ENCODE measurements at places on chromosomes 6 and 20.

- DNase-seq: no peak
These were observed 1.6 kb upstream of the MDGA1 start for GRCh38 chr6:37699138-37699766.

DNA sequence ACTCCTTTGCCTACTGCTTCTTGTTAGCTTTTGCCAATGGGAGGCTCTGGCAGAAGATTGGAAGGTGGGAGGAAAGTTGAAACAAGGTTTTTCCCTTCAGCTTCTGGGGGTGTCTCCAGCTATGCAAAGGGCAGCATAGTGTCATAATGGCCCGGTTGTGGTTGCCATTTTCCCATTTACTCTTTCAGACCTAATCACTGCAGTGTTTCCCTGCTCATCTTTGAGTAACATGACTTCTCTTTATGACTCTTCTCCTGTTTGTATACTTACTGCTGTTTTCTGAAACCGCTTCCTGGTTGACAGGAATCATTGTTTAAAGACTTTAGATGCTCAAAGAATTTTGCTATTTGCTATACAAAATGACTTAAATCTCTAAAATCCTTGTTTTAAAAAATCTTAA, 19.9 kb downstream of the NRN1 start:
- no peak for DNase-seq

DNA sequence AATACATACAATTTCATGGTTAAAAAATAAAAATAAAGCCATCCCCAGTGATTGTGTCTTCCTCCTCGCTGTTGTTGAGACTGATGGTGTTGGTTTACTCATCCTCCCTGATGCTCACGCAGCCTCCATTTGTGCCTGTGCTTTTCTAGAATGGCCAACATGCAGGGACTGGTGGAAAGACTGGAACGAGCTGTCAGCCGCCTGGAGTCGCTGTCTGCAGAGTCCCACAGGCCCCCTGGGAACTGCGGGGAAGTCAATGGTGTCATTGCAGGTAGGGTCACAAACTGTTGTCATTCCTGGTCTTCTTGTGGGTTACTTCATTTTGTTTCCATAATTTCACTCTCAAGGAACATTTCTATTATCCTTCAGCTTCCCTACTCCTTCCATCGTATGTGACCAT, 28.0 kb downstream of the CAP2 start:
- no peak for DNase-seq

DNA sequence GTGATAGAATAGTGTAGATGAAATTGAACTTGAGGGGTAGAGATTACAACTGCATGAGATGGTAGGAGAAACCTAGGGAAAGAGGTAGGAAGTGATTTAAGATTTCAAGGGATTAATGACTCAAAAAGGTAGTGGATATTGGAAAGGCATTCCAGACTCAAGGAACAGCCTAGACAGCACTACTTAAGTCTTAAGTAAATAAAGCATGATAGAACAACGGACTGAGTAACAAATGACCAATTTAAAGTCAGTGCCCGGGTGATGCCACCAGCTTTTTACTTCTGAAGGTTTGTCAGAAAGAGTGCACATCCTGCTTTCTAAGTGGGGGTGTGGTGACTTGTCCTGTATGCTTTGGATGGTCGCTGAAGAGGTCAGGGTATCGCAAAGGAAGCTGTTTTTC, 81.8 kb downstream of the PHACTR1 start:
- no peak for DNase-seq

GRCh38 chr6:33628401-33628964, 7.4 kb downstream of the ITPR3 start:
- DNase-seq: no peak

GRCh38 chr20:2557873-2558580, 21.7 kb downstream of the TMC2 start:
- no peak for DNase-seq

DNA sequence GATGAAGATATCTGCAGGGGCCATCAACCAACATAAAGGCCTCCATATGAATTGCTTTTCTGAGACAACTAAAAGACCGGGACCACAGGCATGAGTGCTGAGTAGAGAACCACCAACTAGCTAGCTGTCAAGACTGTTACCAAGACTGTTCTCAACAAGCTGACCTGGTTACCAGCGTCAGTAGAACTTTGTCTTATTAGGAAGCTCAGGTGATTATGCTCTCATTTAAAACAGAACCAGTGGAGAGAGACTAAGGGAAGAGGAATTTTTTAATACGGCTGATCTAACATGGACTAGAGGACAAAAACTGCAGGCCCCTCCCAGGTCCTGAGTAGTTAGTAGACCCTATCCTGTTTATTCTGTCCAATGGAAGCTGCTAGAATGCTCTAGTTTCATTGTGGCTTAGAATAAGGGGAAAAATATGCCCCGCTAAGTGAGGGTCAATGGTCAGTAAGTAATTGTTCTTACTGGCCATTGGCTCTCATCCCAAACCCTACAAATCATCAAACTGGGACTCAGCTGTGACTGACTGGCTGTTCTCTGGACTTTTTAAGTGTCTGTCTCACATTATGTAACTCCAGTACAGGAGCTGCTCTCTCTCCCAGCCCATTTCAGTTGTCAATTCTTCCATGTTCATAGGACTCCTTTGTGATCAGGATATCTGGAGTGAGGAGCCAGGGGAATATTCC, 3.8 kb upstream of the DYNLRB1 start:
- DNase-seq: no peak

- no peak for DNase-seq
These were observed 191.3 kb downstream of the TSHZ2 start for GRCh38 chr20:53163486-53163885.

Measured in stimulated activated naive CD8-positive, alpha-beta T cell treated with anti-CD3 and anti-CD28 coated beads, Interleukin-15, amount 100 ng/mL, for 72 hours (primary cell).